ENCODE measurements at places on chromosomes 12 and 14.

DNA sequence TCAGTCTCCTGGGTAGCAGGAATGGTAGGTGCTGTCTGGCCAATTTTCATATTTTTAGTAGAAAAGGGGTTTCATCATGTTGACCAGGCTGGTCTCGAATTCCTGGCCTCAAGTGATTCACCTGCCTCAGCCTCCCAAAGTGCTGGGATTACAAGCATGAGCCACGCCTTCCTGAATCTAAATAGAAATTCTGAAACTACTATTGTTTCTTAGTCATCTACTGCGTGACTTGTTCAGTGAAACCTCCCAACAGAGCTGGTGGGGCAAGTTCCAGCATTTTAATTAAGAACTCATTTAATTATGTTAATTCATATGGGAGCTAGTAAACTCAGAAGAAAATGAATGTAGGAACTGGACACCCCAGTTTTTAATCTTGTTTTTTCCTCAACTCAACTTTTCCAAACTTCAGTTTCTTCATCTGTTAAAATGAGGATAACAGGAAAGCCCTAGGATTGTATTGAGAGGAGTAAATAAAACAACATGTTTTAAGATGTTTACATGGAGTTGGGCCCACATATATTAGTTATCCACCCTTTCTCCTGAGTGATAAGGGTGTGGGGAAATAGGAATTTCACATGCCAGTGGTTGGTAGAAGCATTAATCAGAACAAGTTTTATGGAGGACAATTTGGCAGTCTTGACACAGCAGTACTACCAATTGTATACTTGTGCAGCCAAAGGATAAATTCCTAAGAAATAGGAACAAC is 335.8 kb upstream of the E2F7 start:
- no peak for DNase-seq

GRCh38 chr14:76953311-76953945 is 75.1 kb downstream of the IRF2BPL start:
- no peak for DNase-seq

DNA sequence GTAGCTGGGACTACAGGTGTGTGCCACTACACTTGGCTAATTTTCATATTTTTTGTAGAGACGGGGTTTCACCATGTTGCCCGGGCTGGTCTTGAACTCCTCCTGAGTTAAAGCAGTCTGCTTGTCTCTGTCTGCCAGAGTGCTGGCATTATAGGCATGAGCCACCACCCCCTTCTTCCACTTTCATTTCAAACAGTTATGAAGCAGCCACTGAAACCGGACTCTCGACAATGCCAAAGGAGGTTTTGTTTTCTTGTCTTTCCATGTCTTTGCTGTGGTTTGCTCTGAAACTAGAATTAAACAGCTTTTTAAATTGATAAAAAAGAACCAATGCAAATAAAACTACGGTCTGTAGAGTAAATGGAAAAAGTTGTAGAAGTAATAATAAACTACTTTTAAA is 30.4 kb downstream of the RAP1B start:
- DNase-seq: no peak

- no peak for DNase-seq
These were observed 26.5 kb upstream of the RCOR1 start for GRCh38 chr14:102565959-102566358.

- no peak for DNase-seq
These were observed 94.0 kb downstream of the NUAK1 start for GRCh38 chr12:106044773-106045172.

DNA sequence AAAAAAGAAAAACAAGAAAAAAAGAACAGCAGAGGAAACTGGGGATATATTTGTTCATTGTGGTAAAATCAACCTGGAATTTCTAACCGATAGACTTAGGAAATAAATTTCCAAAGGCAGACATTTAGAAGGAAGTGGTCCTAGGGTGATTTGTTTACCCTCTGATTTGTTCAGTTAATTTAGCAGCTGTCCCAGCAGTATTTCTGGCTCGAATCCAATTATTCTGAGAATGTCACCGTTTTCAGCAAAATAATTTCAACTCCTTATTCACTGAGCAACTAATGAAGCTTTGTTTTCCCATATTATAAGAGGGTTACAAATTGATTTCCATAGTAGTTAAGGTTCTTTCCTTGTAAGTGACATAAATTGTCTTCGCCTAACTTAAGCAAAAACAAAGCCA is 285.2 kb upstream of the SYT10 start:
- no peak for DNase-seq

DNA sequence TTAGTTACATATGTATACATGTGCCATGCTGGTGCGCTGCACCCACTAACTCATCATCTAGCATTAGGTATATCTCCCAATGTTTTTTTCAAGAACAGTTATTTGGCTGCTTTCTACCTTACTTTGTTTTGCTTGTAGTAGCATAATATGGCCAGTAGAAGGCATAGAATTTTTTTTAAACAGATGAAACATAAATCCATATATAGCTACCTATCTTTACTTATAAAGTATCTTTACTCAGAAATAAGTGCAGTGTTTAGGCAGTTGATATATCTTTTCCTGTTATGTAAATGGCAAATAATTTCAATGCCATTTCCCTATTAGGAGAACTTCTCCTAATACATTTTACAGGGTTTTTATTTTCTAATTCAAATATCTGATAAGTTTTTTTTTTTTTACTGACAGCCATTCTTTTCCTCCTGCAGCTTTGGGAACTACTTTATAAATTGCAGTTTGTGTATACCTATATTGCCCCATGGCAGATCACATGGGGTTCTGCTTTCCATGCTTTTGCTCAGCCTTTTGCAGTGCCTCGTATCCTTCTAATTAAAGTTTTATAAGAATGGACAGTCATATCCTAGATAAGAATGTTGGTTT is 143.1 kb downstream of the PCNX1 start:
- no peak for DNase-seq

DNA sequence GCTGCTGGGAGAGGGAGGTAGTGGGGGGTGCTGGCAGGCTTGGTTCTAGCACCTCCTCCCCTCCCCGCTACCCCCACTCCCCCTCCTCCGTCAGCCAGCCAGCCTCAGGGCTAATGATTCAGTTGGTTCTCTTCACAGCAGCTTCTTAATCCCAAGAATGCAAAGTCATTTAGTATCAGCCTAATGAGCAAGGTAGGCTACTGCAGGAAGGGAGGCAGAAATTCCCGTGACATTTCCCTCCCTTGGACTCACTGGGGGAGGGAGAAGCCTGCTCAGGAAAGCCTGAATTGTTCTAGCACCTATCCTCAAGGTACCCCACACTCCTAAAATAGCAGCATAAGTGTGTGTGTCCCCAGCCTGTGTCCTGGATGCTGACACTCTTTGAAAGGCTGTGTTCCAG is 29.8 kb downstream of the ITPK1 start:
- no peak for DNase-seq

- no peak for DNase-seq
These were observed 191.3 kb upstream of the MYL2 start for GRCh38 chr12:111111681-111112080.

Measured in stimulated activated CD4-positive, alpha-beta T cell treated with anti-CD3 and anti-CD28 coated beads, Interleukin-1b, Interleukin-23, amount 100 ng/mL, for 4 hours (primary cell).